ENCODE measurements at places on chromosomes 2 and 18.

- no peak for DNase-seq
Observed at GRCh38 chr2:26081556-26081955, 47.7 kb downstream of the RAB10 start.

DNA sequence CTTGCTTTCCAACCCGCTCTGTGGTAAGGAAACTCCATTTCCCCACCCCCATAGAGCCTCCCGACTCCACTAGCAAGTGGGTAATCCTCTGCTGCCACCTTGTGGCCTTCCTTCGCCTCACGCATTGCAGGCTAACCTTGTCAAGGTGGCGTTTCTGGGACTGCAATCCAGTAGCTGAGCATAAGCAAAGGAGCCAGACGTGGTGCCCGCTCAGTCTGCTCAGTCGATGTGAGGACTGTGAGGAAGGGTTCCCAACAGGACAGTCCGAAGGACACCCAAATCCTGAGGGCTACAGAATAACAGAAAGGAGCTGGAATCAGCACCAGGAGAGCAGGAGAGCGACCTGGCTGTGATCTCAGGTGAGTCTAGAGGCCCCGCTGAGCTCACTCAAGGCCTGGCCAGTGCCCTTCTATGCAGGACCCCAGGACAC is 144.2 kb downstream of the SUCLG1 start:
- peak; percentile 86 for DNase-seq

DNA sequence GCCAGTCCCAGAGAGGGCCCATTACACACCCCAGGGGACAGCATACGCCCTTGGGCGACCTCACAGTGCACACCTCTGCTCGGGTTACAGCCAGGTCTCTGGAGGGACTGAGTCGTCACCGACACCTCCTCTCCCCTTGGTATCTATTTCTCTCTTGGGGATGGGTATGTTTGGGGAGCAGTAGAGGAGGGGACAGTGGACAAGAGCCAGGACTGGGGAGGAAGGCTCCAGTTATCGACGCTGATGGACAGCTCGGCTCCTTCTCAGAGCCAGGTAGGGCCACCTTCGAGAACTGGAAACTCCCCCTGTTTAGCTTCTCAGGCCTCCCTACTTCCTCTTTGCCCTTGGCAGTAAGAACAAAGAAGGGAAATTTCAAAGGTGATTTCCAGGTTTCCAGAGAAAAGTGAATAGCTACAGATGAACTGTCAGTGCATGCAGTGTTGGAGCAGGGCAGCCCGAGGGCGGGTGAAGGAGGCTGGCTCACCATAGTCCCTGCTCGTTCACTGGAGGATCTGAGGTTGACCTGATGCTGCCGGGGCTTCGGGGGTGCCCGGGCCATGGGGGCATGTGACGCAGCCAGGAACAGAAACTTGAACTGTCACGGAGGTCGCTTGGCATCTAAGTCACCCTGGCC is 4.4 kb upstream of the SEMA4C start:
- DNase-seq, result no peak

DNA sequence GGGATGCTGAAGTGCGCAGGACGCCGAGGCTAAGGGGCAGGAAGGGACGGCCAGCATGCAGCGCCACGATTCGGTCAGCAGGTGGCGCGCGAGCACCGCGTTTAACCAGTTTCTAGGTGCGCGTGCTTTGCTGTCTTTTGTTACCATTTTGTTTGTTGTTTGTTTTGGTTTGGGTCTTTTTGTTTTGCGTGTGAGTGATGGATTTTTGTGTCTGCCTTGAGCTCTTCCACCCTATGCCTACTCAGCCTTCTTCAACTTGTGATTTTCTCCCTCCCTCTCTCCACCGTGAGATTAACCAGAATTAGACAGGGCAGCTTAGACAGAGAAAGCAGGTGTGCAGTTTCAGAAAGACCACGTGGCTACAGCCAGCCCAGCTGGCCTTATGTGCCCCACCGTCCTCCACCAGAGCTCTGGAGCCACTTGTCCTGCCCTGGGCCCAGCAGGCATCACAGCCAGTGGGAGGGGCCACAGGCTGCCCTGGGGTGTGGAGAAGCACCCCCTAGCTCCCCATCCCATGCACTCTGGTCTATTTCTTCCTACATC is 180.2 kb downstream of the RNF144A start:
- DNase-seq, result peak; percentile 92

GRCh38 chr2:114700440-114700839 is 258.0 kb downstream of the DPP10 start:
- DNase-seq, result no peak

GRCh38 chr18:47334966-47335365 is 83.5 kb upstream of the SKOR2 start:
- no peak for DNase-seq

- no peak for DNase-seq
Observed at GRCh38 chr2:187581125-187581896, 27.1 kb upstream of the TFPI start.

- DNase-seq, result no peak
Observed at GRCh38 chr2:99960790-99961189, 181.6 kb downstream of the AFF3 start.

- DNase-seq, result no peak
Observed at GRCh38 chr18:42025974-42026625, 71.1 kb downstream of the PIK3C3 start.

- DNase-seq, result no peak
Observed at GRCh38 chr2:233470839-233471238, 95.7 kb downstream of the USP40 start.

GRCh38 chr2:161063946-161064306 is 96.3 kb upstream of the TANK start:
- no peak for DNase-seq

GRCh38 chr2:25401307-25402026 is 59.7 kb upstream of the DNMT3A start:
- no peak for DNase-seq

DNA sequence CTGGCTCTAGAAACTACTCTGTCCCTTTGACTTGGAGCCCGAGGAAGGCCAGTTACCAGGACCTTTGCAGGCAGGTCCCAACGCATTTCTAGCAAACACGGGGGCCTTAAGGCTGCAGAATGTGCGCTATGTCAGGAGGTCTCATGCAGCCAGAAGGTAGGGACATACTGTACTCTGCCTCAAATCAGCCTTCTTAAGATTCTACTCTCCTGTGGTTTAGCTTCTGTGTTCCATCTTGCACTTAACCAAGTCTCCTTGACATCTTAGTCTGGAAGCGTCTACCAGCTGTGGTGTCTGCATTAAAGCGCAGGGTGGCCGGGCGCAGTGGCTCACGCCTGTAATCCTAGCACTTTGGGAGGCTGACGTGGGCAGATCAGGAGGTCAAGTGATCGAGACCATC is 65.5 kb downstream of the STEAP3 start:
- DNase-seq, result no peak

GRCh38 chr18:77457681-77458080 is 208.0 kb downstream of the GALR1 start:
- no peak for DNase-seq

DNA sequence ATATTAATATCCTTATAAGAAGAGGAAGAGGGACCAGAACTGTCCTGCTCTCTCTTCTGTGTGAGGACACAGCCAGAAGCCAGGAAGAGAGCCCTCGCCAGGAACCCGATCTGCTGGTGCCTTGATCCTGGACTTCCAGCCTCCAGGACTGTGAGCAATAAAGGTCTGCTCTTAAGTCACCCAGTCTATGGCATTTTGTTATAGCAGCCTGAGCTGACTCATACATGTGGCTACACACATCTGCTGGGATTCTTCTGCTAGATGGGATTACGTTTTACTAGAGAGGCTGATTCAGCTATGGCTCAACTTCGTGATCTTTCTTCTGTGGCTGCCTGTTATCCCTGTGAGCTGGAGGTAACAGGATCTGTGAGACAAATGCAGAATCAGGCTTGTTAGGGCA is 29.6 kb downstream of the ARL4C start:
- no peak for DNase-seq
